ENCODE measurements at places on chromosomes 4 and X.

DNA sequence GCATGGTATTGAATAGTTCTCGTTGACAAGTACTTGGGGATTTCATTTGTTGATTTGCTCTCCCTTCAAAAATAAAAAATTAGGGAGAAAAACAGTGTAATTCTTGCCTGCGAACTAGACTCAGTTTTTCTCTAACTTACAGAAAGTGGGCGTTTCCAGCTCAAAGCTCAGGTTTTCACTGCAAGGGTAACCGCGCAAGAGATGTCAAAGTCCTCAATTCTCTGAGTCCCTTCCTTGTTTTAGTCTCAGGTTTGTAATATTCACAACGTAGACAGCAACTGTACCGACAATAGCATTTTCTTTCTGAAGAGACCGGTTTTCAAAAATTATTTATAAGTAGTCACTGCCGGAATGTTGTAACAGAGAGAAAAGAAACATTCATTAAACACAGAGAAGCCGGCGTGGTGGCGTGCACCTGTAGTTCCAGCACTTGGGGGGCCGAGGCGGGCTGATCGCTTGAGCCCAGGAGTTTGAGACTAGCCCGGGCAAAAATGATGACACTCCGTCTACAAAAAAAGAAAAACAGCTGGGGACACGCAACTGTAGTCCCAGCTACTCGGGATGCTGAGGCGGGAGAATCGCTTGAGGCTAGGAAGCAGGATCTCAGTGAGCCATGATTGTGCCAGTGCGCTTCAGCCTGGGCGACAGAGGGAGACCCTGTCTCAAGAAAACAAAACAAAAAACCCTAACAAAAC, 774 bp downstream of the ZCCHC4 start:
- DNase-seq = no peak

- no peak for DNase-seq
Measured at GRCh38 chrX:38052096-38052495, 45.7 kb downstream of the SYTL5 start.

DNA sequence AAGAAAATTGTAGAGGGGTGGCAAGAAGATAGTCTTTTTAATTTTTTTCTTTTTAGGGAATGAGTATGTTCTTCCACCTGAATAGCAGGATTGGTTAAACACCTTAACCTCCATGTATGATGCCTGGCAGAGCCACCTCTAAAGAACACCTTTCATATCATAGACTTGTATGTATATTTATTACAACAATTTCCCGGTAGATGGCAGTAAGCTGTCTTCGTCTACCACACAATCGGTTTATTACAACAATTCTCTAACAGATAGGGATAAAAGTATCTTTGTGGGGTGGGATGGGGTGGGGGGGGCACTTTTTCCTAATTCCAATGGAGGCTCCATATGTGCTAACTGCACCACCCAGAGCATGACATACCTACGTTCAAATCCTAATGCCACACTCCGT, 255.5 kb downstream of the LDB2 start:
- DNase-seq = no peak

- DNase-seq = no peak
Measured at GRCh38 chrX:23616361-23616760, 50.9 kb upstream of the PRDX4 start.

- no peak for DNase-seq
Measured at GRCh38 chr4:6021831-6022606, 3.8 kb upstream of the C4orf50 start.

DNA sequence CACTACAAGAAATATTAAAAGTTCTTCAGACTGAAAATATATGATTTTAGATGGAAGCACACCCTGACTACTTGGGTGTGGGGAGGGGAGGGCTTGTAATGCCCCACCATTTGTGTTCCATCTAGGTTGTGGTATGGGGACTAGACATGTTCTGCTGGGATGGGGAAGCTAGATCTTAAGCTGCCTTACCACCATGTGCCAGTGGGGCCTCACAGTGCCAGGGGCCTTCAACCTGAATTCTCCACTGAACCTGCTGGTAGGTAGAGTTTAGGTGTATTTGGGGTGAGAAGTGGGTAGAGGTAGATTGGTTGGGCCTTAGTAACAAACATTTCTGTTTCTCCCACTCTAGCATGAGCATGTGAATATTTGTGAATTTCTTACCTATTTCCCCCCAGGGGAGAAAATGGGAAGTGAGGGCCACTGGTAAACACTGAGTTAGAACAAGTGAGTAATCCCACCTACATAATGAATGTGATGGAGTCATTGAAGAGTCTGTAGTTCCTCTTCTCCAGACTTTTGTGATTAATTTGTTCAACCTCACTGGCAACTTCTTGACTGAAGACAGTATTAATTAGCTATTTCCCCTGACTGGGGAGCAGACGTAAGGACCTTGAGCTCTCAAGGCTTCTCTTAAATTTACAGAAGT, 44.0 kb downstream of the BRCC3 start:
- DNase-seq = no peak

- DNase-seq = peak; percentile 2
Measured at GRCh38 chr4:165464813-165465381, 86.1 kb downstream of the CPE start.

- DNase-seq = no peak
Measured at GRCh38 chr4:63937961-63938360, 471.3 kb downstream of the TECRL start.

Data from CD4-positive, alpha-beta T cell treated with Interleukin-1 beta for 1 hour (primary cell).